ENCODE measurements at places on chromosomes 6 and 20.

DNA sequence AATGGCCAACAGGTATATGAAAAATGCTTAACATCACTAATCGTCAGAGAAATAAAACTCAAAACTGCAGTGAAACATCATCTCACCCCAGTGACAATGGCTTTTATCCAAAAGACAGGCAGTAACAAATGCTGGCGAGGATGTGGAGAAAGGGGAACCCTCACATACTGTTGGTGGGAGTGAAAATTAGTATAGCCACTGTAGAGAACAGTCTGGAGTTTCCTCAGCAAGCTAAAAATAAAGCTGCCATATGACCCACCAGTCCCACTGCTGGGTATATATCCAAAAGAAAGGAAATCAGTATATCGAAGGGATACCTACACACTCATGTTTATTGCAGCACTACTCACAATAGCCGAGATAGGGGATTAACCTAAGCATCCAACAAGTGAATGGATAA lies 23.4 kb upstream of the INSM1 start:
- no peak for DNase-seq

- DNase-seq: no peak
Measured at GRCh38 chr6:163449076-163449475, 34.6 kb downstream of the QKI start.

GRCh38 chr6:169964486-169965180 lies 213.2 kb downstream of the ERMARD start:
- DNase-seq: no peak

DNA sequence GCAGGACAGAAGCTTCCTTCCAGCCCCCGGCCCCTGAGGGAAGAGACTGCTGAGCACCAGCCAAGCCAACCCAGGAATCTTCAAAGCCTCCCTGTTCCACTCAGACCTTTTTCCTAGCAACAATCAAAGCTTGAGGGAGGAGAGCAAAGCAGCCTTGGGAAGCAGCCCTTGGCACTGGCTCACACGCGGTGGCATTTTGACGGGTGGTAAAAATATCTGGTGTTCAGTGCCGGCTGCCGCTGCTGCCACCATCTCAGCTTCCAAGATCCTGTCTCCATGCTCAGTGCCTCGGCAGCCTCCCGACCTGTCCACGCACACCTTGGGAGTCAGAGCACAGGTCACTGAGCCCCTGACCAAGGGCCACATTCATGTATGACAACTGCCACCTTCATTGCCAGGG lies 170.1 kb downstream of the LRFN2 start:
- no peak for DNase-seq

- DNase-seq: no peak
Measured at GRCh38 chr20:40673442-40673841, 15.6 kb downstream of the MAFB start.
